ENCODE measurements at places on chromosomes 3 and 15.

DNA sequence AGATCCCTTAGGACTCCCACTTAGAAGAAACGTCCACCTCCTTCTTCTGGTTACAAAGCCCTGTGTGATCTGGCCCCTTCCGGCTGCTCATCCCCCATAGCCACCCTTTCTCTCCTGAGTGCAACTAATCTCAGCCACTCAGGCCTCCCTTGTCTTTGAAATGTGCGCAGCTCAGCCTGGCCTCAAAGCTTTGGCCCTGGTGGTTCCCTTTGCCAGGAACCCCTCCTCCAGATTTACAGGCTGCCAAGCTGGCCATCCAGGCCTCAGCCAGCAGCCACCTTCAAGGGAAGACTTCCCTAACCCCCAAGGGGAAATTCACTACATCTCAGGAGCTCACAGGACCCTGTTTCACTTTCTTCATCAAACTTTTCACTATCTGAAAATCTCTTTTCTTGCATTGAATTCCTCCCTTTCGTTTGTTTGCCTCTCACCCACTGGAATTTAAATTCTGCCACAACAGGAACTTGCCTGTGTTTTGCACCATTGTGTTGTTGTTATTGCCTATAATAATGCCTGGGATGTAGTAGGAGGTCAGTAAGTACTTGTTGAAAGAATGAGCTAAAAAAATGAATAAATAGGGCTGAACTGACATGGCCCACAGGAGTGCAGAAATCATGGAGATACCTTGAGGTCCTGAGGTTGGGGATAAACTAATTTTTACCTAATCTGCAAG is 109.5 kb upstream of the PFN2 start:
- DNase-seq, result no peak

DNA sequence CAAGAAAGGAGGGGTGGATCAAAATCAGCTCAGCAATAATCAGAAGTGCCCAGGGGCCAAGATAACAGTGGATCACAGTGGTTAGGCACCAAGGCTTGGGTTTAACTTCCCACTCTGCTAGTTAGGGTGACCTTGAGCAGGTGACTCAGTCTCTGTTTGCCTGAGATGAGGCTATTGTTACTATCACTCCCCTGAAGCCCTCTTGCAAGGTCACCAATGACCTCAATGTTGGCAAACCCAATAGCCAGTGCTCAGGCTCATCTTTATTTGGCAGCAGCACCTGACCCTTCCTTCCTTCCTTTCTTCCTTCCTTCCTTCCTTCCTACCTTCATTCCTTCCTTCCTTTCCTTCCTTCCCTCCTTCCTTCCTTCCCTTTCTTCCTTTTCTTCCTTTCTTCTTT is 102.4 kb upstream of the HACD2 start:
- no peak for DNase-seq

GRCh38 chr3:147398813-147399534 is 7.4 kb downstream of the ZIC4 start:
- no peak for DNase-seq

- no peak for DNase-seq
Observed at GRCh38 chr15:68208136-68208535, 3.0 kb upstream of the CALML4 start.

- peak; percentile 3 for DNase-seq
Observed at GRCh38 chr15:37880009-37880834, 54.2 kb upstream of the TMCO5A start.

DNA sequence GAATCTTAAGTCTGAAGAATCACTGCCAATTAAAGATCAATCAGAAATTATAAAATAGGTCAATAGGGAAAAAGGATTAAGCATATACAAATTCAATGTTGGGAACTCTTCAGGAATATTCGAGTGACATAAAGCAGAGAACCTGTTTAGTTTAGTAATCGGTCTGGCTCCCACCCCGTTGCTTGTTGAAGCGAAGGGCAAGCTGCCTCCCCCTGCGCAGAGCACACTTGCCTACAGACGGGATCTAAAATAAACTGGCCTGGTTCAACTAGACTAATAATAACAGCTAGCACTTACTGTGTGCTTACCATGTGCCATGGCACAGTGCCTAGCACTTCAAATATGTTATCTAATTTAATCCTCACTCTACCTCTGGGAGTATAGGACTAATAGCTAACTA is 8.6 kb downstream of the SEMA6D start:
- DNase-seq, result no peak

DNA sequence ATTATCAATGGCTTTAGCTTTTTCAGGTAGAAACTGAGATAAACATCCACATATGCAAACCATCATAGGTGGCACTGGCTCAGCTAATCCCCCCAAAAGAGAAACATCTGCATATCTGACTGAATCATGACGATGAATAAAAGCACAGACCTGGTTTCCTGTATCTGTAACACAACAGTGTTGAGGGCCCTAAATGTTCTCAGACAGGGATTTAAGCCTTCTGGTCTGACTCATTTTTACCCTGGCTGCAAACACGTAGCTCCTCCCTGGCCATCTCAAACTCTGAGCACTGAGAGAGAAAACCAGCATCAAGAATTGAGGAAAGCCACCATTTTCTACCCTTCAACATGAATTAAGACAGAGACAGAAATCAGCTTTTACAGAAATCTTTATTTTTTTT is 35.2 kb downstream of the GLB1 start:
- DNase-seq, result no peak

- DNase-seq, result no peak
Observed at GRCh38 chr15:65081758-65082157, 5.2 kb downstream of the KBTBD13 start.

DNA sequence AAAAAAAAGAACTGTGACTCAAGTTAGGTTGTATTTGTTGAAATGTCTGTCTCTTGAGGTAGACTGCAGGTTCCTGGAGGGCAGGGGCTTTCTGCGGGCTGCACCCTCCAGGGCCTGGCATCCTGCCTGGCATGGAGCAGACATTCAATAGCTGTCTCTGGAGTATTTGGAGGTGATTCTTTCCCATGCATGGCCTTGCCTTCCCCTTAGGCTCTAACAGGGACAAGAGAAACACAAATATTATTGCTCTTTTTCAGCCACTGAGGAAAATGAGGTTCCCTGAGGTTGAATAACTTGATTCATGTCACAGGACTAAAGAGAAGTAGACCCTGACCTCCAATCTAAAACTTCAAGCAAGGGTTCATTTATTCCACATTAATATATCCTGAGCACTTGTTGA is 18.6 kb upstream of the FLNB start:
- no peak for DNase-seq

GRCh38 chr3:5239602-5240001 is 52.1 kb downstream of the EDEM1 start:
- DNase-seq, result no peak

DNA sequence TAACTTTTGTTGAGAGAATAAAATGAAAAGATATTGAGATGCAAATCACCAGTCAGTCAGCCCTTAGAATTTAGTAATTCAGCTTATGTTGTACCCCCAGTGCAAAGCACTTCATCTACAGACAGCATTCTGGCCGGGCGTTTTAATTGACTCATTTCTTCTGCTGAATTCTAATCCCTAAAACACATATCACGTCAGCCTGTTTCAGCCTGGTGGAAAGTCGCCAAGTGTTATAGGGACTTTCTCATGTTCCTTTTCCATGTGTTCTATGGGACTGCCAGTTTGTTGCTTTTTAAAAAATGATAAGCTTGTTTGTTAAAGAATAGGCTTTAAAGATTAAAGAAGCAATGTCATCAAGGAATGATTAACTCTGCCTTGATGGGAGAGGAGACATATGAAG is 169.7 kb upstream of the BFSP2 start:
- no peak for DNase-seq

DNA sequence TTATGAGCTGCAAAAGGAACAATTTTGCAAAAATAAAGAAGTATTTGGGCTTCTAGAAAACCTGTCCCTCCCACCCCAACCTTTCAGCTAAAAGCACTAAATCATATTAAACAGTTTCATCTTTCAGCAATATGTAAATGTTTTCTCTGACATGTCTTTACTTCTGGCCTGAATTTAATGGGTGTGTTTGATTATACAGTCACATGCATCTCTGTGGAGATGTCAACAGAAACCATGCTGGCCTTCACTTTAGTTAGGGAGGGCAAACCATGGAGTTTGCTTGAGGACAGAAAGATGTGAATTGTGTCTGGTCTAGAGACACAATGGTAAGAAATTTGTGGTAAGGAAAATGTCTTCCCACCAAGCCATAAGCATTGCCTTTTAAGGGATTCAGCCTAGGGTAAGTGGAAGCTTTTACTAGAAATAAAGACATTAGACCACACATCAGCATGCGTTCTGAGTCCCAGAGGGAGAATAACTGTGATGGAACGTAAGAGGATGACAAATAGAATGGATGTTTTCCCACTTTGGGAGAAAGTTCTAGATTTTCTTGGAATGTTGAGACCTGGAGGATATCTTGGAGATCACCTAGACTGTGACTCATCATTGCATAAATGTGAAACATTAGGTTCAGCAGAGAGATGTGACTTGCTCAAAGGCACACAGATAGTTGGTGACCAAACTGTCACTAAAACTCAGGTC is 68.9 kb downstream of the ST8SIA2 start:
- DNase-seq, result no peak

- no peak for DNase-seq
Observed at GRCh38 chr3:195544634-195545033, 1.5 kb upstream of the PPP1R2 start.

- DNase-seq, result no peak
Observed at GRCh38 chr3:71307991-71308697, 275.4 kb downstream of the FOXP1 start.

- DNase-seq, result no peak
Observed at GRCh38 chr15:99435877-99436541, 129.8 kb upstream of the MEF2A start.

DNA sequence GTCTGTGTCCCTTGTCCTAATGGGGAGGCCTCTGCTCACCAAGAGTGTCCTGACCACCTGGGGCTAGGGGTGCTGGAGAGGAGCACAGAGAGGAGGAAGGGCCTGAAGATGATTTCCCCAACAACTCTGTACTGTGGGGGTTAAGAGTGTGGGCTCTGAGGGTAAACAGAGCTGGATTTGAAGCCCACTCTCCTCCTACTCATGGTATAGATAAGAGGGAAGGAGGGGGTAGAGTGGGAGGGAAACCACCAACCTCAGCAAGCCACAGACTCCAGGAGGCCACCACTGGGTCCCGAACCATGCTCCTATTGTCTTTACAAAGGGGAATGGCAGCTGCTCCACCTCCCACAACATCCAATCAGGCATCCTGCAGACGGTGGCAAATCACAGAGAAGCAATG is 103.6 kb upstream of the RNU6-1 start:
- DNase-seq, result no peak

GRCh38 chr3:57699591-57699990 is 6.7 kb upstream of the DENND6A start:
- DNase-seq, result no peak

- DNase-seq, result no peak
Observed at GRCh38 chr15:84887938-84888337, 3.5 kb downstream of the SLC28A1 start.

- no peak for DNase-seq
Observed at GRCh38 chr15:63231706-63232105, 42.3 kb downstream of the RAB8B start.

DNA sequence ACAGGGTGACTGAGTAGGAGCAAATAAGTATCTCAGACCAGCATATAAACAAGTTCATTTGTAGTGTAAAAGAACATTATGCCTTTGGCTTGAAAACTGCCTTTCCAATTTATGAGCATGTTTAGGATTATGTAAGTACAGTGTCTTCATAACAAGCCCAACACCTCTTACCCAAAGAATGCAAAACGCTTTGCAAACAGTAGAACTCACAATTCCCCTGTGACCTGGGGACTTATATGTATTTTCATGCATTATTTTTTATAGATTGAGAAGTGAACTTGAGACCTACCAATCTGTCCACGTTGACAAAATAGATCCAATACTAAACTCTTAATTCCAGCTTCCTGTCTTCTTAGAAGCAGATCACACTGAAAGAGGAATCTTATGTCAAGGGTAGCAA is 202.1 kb downstream of the TP63 start:
- DNase-seq, result no peak

GRCh38 chr15:70826634-70827033 is 27.3 kb downstream of the LARP6 start:
- DNase-seq, result no peak

- DNase-seq, result no peak
Observed at GRCh38 chr3:158728851-158729250, 3.4 kb downstream of the RARRES1 start.

DNA sequence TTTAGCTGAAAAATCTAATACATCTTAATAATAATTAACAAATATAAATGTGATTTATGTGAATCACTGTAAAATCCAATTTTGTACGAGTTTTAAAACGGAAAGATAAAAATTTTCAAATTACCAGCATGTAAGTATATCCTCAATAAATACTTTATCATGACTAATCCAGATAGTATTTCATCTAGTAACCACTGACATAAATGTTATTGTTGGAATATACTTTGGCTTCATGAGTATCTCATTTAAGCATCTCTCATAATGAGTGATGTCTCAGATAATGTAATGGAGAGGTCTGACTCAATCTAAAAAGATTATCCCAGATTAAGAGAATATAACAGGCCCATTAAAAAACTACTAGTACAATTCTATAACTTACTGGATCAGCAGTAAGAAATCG is 216.3 kb downstream of the STAG1 start:
- DNase-seq, result no peak

DNA sequence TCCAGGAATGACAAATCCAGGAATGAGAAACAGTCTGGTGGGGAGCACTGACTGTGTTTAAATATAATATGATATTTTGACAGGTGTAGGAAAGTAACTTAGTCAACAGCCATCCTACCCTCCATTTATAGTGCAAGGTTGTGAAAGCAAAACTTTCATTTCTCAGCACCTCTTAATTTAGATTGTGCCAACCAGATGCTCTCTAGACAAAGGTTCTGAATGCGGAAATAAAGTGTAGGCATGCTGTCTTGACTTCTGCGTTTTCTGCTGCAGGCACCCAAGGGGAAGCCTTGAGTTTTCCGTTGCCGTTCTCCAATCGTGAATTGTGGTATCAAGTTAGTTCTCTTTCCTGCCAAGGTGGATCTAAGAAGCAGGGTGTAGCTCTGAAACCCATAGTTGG is 261.9 kb upstream of the SUCLG2 start:
- DNase-seq, result no peak

GRCh38 chr3:138971766-138972320 is 24.8 kb downstream of the FOXL2NB start:
- DNase-seq, result no peak

DNA sequence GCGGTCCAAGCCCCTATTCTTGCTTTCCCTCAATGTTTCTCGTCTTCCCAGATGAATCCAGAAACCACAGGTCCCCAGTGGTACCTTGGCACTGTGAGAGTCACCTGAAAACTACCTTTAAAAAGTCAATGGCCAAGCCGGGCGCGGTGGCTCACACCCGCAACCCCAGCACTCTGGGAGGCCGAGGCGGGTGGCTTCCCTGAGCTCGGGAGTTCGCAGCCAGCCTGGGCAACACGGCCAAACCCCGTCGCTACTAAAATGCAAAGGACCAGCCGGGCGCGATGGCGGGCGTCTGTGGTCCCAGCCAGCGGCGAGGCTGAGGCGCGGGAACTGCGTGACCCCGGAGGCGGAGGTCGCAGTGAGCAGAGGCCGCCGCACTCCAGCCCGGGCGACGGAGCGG is 285.9 kb downstream of the CHL1 start:
- no peak for DNase-seq

All from B cell (primary cell).